Iris pigment epithelial cell (primary cell): ENCODE measurements at places on chromosomes 3 and 15.

DNA sequence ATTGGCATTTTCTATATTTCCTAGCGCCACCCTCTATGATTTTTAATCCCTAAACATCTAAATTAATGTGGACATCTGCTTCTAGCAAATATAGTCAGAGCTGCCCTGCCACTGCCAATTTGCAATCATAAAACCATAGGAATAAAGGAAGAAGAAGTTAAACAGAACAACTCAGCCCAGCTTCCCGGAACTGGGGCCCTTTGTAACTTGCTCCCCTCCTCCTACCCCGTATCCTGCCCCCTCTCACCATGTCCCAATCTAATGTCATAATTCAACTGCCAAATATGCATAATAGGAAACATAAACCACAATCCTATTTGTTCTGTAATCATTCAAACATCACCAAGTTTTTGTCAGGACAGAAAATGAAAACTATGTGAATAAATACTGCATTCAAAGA, 74.4 kb upstream of the ACP3 start:
- no peak for DNase-seq

DNA sequence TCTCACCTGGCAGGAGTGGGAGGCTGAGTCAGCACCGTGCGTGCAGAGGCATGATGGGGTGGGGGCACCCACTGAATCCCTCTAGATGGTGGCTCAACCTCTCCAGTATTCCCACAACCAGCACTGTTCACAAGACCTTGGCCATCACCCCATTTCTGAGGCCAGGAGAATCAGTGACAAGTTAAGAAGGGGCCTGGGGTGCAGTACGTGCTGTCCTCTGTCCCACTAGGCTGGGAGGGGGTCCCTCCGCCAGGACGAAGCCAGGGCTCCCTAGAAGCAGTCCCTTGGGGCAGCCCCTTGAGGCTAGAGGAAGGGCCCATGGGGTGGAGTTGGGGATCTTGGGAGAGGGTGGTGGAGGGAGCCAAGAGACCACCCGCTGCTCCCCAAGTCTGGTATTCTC, 4.8 kb downstream of the MYL3 start:
- no peak for DNase-seq

- no peak for DNase-seq
Observed at GRCh38 chr3:49358884-49359225, 702 bp upstream of the GPX1 start.

DNA sequence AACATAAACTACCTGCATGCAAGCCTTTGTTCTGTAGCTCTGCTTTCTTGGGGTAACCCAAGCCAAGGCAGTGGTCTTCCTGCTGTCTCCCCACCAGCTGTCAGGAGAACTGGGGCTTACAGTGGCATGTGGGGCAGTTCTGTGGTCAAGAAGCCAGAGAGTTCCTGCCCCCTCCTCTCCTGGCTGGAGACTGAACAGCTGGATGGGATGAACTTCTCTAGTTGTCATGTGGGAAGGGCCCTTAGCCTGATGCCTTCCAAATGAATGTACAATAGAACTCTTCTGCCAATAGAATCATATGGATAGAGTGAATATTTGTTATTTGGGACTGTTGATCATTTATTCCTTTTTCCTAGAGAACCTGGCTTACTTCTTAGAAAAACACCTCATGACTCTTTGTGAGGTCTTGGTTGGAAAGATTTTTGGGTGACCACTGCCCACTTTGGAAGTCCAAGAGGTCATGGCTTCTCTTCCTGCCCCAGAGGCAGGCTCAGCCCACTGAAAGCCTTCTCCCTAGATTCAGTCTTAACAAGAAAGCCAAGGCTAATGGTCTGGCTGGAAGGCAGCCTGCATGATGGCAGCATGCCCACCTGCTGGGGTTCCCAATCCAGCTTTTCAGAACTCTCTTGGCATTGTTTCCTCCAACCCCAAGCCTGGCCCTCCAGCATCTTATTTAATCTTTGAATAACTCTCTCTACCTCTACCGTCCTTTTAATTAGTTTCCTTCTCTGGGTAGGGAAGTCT, 462.9 kb upstream of the PROK2 start:
- DNase-seq, result no peak

GRCh38 chr15:80309769-80310384, 57.9 kb upstream of the CTXND1 start:
- peak; percentile 39 for DNase-seq

DNA sequence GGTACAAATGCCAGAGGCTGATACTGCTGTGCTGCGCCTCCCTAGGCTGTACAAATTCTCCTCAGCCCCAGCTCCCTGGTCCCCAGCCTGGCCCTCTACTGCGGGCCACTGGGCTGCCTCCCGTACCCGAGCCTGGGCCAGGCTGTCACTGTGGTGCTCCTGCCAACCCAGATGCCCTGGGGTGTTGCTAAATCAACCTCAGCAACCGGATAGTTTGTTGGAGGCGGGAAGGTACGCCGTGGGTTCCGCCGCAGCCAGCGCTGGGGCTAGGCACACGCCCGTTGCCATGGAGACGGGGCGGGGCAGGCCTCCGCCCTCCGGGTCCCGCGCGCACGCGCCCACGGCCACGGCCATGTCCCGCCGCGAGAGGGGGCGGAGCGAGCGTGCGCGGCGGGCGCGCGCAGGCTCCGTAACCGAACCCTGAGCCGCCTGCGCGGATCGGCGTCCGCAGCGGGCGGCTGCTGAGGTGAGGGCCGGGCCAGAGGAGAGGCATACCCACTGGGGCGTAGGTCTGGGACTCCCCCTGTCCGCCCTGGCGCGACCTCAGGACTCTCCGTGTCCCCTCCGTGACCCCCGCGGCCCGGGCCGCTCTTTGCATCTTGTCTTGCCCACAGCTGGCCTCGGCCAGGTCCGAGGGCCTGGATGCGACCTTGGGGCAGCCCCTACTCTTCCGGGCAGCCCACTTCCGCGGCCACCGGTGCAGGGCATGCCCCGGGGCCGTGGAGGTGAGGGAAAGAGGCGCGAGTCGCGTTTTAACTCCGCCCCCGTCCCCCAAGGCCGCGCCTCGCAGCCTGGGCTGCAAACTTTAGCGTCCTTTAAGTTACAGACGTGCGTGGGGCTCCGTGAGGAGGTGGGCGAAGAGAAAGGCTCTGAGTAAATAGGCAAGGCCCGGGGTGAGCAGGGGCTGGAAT, at the start of gene TEX264:
TSS of gene TEX264 (plus strand) at position 430 of the 911 bp plus-strand sequence. CDS start 3,053 bp downstream, outside the sequence.
- peak; percentile 81 for DNase-seq

DNA sequence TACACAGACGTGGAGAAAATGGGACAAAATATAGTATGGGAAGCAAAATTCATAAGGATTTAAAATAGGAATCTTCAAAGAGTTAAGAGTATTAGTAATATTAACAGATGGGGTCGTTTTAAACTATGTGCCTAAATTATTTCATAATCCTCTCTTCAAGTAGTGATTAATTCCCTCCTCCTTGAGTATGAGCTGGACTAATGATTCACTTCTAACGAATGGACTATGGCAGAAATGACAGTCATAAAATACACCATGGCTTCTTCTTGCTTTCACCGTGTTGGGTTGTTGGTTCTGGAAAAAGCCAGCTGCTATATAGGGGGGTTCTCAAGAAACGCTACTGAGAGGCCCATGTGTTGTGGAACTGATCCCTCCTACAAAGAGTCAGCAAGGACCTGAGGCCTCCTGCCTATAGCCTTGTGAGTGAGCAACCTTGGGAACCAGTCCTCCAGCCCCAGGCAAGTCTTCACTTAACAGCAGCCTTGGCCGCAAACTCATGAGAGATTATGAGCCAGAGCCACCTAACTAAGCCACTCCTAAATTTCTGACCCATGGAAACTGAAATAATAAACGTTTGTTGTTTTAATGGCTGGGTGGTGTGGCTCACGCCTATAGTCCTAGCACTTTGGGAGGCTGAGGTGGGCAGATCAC, 64.8 kb upstream of the ABHD2 start:
- peak; percentile 9 for DNase-seq

GRCh38 chr15:90703455-90703854, 13.7 kb upstream of the BLM start:
- no peak for DNase-seq

GRCh38 chr15:70752193-70752635, 11.1 kb downstream of the UACA start:
- DNase-seq, result peak; percentile 40

DNA sequence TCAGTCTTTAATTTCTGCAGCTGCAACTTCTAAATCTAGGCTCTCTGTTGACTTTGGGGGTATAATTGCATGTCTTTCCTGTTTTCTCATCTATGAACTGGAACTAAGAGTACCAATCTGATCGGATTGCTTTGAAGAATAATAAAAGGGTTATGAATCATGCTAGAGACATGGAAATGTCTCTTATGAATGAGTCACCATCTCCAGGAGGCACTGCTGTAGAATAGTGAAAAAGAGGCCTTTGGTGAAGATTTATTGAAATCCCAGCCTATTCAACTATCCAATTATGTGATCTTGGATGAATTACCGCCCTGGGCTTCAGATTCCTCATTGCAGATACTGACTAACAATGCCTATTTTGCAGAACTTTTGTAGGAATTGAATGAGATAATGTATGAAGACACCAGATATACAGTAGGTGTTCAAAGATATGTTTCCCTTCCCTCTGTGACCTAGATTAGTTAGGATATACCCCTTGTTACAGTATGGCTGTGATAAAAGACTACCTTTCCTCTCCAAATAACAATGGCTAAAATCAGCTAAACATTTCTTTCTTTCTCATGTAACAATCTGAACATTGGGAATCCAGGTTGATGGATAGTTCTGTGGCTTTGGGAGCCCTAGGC, 11.5 kb upstream of the CMTM8 start:
- DNase-seq, result peak; percentile 85

DNA sequence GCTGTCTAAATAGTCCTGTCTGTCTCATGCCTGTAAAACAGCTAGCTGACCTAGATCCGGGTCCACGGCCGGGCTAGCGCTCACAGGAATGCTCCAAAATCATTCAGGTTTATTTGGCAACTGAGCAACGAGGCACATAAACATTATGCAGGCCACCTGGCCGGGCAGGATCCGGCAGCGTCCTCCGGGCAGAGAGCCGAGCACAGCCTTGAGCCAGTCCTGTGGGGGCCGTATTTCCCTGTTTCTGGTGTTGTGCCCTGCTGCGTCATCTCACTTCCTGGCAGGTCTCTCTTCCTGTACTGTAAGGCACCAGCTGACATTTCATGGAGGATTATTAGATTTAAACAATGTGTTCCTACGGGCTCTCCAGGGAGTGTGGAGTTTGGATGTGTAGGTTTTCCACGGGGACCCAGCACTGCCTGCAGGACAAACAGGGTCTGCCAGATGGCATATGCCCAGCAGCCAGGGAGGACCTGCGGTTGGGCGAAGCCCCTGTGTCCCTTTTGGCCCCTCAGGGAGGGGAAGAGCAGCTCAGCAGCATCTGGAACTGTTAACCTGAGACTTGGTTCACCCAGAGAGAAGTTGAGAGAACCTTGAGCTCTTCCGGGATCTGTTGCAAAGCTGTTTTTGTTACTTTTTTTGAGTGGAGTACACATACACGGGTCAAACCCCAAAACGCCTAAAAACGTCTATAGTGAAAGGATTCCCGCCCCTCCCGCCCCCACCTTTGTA, 16.6 kb upstream of the LRRK1 start:
- DNase-seq, result peak; percentile 91

DNA sequence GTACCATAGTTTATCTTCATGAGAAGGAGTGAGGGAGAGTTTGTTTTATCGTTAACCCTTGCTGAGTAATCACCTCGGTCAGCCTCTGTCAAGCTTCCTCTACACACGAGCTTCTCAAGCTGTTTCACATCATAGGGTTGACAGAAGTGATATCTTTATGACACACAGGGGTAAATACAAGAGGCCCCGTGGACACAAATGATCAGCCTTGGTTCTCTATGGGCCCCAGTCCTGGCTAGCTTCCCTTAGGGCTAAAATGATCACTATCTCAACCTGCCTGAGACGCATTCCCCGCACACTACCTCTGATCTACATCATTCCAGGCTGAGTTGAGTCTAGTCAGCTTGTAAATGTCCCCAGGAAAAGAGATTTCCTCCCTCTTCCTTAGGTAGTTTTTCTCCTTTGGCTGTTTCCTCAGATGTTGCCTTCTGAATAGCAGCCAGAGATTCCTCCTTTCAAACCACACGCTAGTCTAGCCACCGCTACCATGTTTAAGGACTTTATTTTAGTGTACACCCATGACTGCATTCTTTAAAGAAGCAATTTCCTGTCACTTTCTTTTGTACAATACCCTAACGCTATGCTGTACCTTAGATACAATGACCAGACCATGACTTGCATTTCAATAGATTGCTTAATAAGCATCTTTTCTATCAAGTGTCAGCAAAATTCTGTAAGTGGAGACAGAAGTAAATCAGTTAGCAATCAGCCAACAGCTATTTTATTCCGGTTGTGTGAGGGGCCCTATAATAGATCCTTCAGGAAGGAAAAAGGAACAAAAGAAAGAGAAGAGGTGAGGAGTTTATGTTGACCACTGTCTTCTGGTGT, 35.1 kb upstream of the PPARG start:
- no peak for DNase-seq

- DNase-seq, result peak; percentile 78
Observed at GRCh38 chr3:179026636-179027035, 45.0 kb downstream of the ZMAT3 start.

DNA sequence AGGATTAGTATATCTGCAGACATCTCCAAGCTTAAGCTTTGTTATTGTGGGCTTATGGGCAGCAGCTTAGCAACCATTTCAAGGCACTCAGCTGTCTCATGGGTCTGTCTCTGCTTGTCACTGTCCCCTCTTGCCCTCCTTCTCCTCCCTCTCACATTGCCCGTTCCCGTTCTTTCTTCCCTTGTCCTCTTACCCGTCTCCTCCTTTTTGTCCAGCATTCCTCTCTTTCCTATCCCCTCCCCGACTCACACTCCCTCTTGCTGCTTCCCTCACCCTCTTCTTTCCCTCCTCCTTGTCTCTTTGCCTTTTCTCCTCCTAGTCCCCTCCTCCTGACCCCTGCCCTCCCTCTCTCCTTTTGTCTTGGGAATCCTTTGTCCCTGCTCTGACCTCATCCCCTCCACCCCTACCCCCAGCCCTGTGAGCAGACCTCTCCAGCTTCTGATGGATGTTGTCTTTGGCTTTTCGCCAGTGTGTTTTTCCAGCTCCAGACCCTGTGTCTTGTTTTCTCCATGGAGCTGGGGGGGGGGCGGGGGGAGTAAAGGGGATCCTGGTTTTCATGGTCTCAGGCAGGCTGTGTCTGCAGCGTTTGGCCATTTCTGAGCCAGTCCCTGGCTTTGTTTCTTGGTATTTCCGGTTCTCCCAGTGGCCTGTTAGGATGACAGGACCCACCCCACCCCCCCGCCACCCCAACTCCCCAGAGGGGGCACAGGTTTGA, 47.9 kb upstream of the TRAK1 start:
- DNase-seq, result peak; percentile 69

- DNase-seq, result no peak
Observed at GRCh38 chr15:52291204-52291603, 4.4 kb downstream of the MYO5C start.

GRCh38 chr3:114214542-114215341, 22.6 kb downstream of the ZNF80 start:
- peak; percentile 9 for DNase-seq

- DNase-seq, result no peak
Observed at GRCh38 chr3:58999774-59000160, 50.1 kb downstream of the CFAP20DC start.

- peak; percentile 24 for DNase-seq
Observed at GRCh38 chr3:4708230-4708629, 215.1 kb downstream of the ITPR1 start.

DNA sequence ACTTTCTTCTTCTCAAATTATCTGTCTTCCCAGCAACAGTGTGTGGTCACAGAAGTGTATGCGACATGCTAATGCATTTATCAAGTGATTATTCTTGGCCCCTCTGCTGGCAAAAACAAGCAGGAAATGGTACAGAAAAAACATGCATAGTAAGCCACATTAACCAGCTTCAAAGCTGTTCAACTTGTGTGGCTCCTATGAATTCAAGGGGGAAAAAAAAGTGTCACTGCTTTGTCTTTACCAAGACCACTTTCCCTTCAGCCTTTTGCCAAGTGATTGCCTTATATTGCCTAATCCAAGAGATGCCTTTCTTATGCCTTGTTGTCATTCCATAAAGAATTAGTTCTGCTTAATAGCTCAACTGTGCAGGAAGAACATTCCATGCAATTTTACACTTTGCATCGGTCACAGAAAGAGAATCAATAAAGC, 39.1 kb downstream of the PRTG start:
- DNase-seq, result peak; percentile 47
